ENCODE measurements at places on chromosomes 3 and 15. TPM values are rescaled to one million over a fixed set of nuclear protein-coding genes. Genes with fewer than 3 reads are reported as not detected.

The LEO1 gene
- 26.5 TPM for total RNA-seq

The SOX2 gene
- total RNA-seq: not detected

The CDHR4 gene
- total RNA-seq: not detected

The PHLDB2 gene
- 5.1 TPM for total RNA-seq

The AADACL2 gene
- not detected for total RNA-seq

The STRIT1 gene
- not detected for total RNA-seq

All from activated naive CD8-positive, alpha-beta T cell treated with anti-CD3 and anti-CD28 coated beads, Interleukin-2, amount 10 ng/mL, durations not matched to agents 7 days and 5 days (primary cell).